ENCODE measurements at places on chromosomes 16 and 17.

DNA sequence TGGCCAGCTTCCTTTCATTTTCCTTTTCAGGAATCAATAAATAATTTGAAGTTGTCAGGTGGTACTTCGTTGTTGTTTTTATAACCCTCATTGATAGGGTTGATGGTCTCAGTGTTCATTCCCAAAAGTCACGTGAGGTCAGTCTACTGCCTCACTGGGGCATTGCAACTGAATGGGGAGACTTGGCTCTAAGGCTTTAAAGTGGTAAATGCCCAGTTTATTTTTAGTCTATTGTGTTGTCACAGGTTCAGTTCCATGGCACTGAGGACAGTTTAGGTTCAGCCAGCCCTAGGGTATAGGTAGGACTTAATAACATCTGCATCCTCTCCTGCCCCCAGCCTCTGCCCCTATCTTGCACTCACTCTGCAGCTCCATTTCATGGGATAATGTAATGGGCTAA, 33.5 kb upstream of the NGFR start:
- DNase-seq: no peak

DNA sequence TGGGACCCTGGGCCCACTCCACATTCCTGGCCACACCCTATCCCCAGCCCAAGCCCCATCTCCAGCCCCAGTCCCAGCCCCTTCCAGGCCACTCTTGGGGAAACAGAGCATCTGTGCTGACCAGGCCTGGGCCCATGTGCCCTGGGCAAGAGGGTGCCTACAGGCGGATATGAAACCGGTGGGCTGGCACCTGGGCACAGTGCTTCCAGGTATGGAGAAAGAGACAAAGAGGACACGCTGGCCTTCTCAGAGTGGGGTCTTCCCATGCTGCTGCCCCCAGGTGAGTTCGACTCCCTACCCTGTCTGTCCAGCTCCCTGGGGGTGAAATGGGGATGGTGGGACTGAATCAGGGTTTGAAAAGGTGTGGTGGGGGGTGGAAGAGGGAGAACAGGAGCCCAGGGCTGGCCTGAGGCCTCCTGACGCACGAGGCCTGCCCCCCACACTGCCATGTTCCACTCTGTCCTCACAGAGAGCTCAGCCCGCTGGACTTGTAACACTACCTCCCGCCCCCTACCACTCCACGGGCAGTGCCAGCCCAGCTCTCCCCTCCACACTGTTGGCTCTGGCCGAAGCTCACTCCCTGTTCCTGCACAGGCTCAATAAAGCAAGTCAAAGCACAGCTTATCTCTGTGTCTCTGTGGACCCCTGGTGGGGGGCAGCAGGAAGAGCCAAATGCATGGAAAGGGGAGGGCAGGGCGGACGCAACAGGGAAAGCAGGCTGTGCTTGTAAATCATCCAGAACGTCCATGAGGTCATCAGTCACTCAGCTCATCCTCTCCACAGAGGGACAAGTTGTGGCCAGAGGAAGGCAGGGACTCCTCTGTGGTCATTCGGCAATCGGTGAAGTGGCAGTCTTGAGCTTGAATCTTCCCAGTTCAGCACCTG, 71.1 kb upstream of the TMEM97 start:
- DNase-seq: no peak

- DNase-seq: no peak
These were observed 6.2 kb downstream of the C1QL1 start for GRCh38 chr17:44961921-44962350.

GRCh38 chr16:57022445-57022844, 33.1 kb downstream of the NLRC5 start:
- no peak for DNase-seq

DNA sequence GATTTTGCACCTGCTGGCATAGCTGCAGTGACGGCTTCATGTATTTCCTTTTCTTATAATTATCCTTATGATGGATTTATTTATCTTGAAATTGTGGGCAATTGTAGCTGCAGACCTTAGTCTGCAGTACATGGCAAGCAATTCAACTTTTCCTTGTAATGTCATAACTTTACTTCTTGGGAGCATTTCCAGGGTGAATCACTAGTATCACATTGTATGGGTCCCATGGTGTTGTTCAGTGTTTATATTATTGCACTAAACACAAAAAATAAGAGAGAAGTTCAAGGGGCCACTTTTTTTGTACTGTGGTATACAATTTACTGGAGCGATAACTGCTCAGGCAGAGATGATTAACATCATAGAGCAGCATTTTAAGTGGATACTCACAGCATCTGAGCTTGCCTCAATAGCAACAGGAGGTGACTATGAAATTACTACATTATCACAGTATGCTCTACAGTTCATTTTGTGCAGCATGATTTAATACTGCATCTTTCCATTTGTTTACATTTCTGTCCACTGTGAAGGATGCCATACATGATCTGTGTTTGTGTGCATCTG, 169.5 kb downstream of the STX8 start:
- DNase-seq: no peak

Data from activated CD8-positive, alpha-beta memory T cell treated with anti-CD3 and anti-CD28 coated beads for 4 hours (primary cell).